ENCODE measurements at places on chromosomes 16 and 17. TPM values are rescaled to one million over a fixed set of nuclear protein-coding genes. Genes with fewer than 3 reads are reported as not detected.

The SLC6A2 gene
- 0.38 TPM for total RNA-seq

The INCA1 gene
- total RNA-seq: 0.25 TPM

The RAB11FIP4 gene
- total RNA-seq: 0.31 TPM

The TPSAB1 gene
- not detected for total RNA-seq

The PRSS8 gene
- not detected for total RNA-seq

The ZNF821 gene
- total RNA-seq: 3.2 TPM

The CCDC78 gene
- total RNA-seq: not detected

The TNS4 gene
- total RNA-seq: not detected

The HSPB9 gene
- total RNA-seq: not detected

The CPPED1 gene
- 29.8 TPM for total RNA-seq

The COPZ2 gene
- total RNA-seq: 9.1 TPM

The MVD gene
- total RNA-seq: 54.7 TPM

The SAMD14 gene
- total RNA-seq: 14.1 TPM

The MYH8 gene
- total RNA-seq: not detected

The KRTAP2-3 gene
- total RNA-seq: not detected

The HSD3B7 gene
- total RNA-seq: 17.3 TPM

The KRT40 gene
- not detected for total RNA-seq

The PRDM7 gene
- not detected for total RNA-seq

The CCDC154 gene
- total RNA-seq: 0.25 TPM

The IL21R gene
- not detected for total RNA-seq

The AOC2 gene
- total RNA-seq: 0.69 TPM

The TRAPPC1 gene
- total RNA-seq: 45.3 TPM

The ABCA6 gene
- 21.1 TPM for total RNA-seq

The CD300LG gene
- total RNA-seq: under 0.01 TPM

The TPSG1 gene
- not detected for total RNA-seq

The GSG1L gene
- not detected for total RNA-seq

The CDH1 gene
- not detected for total RNA-seq

The C16orf92 gene
- total RNA-seq: not detected

The MIEF2 gene
- total RNA-seq: 21.8 TPM

The MON1B gene
- total RNA-seq: 8.7 TPM

The SLC47A1 gene
- total RNA-seq: 1.4 TPM

The SDK2 gene
- total RNA-seq: not detected

The KRT23 gene
- not detected for total RNA-seq

The EPX gene
- total RNA-seq: not detected

The TP53TG3B gene
- not detected for total RNA-seq

The PRR35 gene
- total RNA-seq: not detected

The EME1 gene
- 2.9 TPM for total RNA-seq

The SYNGR3 gene
- 0.65 TPM for total RNA-seq

The CMTM1 gene
- total RNA-seq: 2.9 TPM

The C16orf95 gene
- 2.2 TPM for total RNA-seq

The GDPD1 gene
- total RNA-seq: 3.1 TPM

The ITGA2B gene
- 0.76 TPM for total RNA-seq
